ENCODE measurements at places on chromosomes 1 and 21. TPM values are rescaled to one million over a fixed set of nuclear protein-coding genes. Genes with fewer than 3 reads are reported as not detected.

Gene FCGR3B
- 1.6 TPM for total RNA-seq

- no peak for DNase-seq
Measured at GRCh38 chr1:12196641-12197482, 30.1 kb downstream of the TNFRSF1B start.

Gene UMODL1
- not detected for total RNA-seq

GRCh38 chr1:154575951-154576566, 8.5 kb downstream of the CHRNB2 start:
- DNase-seq = no peak

GRCh38 chr1:109975718-109976117, 8.8 kb upstream of the AHCYL1 start:
- DNase-seq = no peak

All from ureter (tissue), 1 donor.